NCI-H1048 (cell line): ENCODE measurements at places on chromosomes 13 and 19.

DNA sequence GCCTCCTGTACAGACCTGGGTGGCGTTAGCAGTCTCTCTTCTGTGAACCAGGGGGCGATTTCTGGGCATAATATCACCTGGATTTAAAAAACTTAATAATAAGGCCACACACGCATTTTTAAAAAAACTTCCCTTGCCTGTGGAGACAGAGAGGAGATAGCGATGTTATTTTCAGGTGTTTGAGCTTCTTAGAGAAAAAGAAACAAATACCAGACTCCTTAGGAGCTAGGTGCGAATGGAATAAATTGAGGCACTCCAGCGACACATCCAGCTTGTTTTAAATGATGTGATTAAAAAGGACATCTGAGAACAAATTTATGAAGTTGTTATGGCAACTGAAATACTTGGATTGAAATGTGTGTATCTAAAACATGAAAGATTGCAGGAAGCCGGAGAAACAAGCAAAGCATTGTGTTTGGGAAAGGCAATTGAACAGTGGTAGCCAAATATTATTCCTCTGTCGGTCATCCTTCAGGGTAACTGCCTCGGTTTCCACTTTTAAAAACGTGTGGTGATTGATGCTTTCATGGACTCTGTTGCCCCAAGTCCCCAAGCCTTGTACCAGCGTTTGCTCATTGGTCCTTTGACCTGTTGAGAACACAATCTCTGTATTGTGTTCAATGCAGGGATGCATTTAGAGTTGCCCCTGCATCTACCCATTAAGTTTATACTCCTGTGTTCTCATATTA, 158.7 kb downstream of the TM9SF2 start:
- DNase-seq, result no peak

- DNase-seq, result no peak
Observed at GRCh38 chr19:10748927-10749434, 31.1 kb downstream of the DNM2 start.

DNA sequence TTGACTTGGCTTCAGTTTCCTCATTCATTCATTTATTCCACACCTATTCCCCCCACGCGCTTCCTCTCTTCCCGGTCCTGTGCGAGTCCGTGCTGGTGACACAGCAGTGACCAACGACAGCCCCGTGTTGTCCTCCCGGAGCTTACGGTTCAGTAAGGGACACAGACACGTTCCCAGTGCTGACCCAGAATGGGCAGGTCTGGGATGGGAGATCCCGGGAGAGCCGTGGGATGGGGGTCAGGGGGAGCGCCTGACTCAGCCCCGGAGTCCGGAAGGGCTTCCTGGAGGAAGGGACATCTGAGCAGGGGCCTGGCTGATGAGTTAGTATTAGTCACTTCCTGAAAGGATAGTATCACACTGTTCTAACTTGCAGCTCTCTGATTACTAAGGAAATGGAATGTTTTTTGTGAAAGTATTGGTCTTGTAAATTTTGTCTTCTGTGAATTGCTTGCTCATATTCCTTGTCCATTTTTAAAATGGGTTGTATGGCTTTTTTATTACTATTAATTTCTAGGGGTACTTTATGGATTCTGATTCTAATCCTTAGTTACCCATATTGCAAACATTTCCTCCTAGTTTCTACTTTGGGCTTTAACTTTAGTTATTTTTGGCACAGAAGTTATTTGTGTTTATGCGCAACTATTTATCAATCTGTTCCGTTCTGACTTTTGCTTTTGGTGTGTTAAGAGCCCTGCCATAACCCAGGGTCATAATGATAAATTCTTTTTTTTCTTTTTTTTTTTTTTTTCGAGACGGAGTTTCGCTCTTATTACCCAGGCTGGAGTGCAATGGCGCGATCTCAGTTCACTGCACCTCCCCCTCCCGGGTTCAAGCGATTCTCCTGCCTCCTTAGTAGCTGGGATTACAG, 708 bp upstream of the ERCC1 start:
- no peak for DNase-seq

DNA sequence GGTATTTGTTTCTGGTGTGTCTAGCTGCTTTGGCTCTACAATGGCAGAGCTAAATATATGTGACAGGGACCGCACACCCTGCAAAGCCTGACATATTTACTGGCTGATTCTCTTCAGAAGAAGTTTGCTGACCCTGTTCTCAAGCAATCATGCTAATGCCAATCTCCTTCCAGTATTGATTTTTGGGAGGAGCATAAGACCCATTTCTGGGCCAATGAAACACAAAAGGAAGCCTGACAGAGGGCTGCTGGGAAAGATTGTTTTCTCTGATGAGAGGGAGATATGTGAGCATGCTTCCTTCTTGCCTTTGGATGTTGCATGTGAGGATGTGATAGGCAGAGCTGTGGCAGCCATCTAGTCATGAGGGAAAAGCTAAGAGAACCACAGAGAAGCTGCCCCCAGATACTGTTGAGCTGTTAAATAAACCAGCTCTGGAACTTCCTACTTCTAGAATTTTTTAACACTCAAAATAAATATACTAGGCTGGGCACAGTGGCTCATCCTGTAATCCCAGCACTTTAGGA, 31.4 kb upstream of the TPTE2 start:
- no peak for DNase-seq

DNA sequence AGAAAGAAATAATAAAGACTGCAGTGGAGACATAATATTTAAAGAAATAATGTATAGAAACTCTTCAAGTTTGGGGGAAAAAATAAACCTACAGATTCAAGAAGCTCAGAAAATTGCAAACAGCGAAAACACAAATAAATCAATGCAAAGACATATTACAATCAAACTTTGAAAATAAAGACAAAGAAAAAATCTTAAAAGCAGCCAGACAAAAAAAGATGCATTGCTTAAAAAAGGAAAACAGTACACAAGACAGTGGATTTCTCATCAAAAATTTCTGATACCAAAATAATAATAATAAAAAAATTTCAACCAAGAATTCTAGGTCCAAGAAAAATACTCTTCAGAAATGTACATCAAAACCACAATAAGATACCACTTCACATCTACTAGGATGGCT, 681.0 kb downstream of the UQCRFS1 start:
- DNase-seq, result no peak

- DNase-seq, result no peak
Observed at GRCh38 chr13:43573802-43574514, 212.8 kb downstream of the ENOX1 start.

- DNase-seq, result no peak
Observed at GRCh38 chr19:55193481-55193880, 13.4 kb upstream of the SYT5 start.

- no peak for DNase-seq
Observed at GRCh38 chr19:41696402-41697197, 8.5 kb upstream of the CEACAM7 start.

DNA sequence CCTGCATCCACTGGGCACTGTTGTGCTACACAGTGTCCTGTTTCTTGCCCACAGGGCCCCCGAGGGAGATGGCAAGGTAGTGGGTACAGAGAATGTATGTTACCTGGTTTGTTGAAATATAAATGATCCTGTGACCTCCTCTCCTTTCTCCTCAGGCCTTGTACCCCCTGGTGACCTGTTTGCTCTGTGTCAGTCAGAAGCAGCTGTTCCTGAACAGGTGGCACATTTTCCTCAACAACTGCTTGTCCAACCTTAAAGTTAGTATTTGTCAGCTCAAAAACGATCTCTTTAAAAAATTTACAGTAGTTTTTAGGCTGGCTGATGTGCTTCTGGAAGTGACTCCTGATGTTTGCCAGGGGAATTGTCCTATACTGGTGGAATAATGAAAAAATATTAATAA, 105.1 kb downstream of the FRY start:
- no peak for DNase-seq

DNA sequence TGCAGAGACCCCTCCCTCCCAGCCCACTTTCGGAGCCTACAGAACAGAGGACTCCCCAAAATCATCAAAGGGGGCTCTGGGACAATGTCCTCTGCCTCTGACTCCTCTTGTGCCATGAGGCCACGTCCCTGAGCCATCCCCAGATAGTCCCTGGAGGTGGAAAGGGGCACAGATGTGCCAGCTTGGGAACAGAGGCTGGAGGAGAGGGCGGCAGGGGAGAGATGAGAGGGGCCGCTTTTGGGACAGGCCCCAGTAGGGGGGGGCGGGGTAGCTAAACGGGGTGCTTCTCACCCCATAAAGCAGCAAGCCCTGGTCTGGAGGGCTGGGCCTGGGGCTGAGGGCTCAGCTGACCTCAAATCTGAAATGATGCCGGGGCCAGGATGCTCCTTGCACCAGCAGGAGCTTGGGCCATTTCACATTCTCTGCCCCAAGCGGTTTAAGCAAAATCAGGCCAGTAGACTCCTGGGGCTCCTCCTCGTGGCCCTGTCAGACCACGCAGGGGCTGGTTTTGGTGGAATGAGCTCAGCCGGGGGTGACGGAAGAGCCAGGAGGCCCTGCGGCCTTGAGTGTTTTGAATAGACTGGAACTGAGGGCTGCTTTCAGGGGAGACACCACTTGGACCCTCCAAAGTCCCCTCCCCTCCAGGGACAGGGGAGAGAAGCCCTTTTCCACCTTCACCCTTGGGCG, 27.1 kb downstream of the ONECUT3 start:
- DNase-seq, result no peak

DNA sequence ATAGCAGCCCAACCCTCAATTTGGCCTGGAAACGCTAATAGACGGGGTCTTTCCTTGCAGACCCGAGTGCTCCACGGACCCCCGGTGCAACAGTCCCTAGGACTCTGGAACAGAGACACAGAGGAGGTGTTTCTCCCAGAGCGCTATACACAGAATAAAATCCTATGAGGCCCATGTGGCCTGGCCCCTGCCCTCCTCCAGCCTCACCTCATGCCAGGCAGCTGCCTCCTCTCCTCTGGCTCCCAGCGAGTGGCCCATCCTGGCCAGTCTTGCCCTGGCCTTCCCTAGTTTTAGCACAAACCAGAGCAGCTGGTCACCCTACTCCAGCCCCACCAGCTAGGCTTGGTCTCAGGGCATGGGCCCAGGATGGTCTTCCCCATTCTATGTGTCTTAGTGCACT, 20.3 kb downstream of the POP4 start:
- no peak for DNase-seq

DNA sequence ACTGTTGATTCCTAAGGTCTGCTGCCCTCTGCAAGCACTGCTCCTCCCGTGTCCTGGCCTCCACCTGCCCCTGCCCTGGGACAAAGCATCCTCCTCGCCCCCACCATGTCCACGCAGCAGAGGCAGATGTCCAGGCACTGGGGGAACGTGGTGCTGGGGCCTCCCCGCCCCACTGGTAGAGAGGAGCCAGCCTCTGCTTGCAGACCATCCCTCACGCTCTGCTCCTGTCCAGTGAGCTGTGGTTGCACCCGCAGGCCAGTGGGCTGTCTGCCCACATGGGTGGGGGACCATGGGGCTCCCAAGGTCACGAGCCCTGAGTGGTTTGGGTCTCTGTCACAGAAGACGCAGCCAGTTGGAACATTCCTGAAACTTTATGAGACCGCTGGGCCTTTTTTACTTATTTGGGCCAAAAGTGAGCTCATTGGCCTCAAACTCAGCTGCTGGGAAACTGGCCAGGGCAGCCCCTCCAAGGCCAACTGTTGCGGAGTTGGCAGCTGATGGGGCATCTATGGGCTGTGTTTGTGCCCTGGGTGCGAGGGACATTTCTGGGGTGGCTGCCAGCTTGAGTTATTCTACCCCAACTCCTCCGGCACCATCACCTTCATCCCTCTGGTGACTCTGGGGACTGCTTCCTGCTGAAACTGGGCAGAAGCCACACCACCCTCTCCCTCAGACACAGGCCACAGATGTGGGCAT, 64.8 kb upstream of the F7 start:
- no peak for DNase-seq

DNA sequence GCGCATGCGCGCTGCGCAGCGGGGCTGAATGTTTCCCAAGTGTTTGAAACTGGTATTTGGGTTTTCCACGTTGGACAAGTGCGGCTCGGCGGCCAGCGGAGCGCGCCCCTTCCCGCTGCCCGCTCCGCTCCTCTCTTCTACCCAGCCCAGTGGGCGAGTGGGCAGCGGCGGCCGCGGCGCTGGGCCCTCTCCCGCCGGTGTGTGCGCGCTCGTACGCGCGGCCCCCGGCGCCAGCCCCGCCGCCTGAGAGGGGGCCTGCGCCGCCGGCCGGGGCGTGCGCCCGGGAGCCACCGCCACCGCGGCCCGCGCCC, at the start of gene ING1:
ING1 (plus strand) TSS at position 59 of the 311 bp plus-strand sequence. CDS start 450 bp downstream, outside the sequence.
- DNase-seq, result no peak

DNA sequence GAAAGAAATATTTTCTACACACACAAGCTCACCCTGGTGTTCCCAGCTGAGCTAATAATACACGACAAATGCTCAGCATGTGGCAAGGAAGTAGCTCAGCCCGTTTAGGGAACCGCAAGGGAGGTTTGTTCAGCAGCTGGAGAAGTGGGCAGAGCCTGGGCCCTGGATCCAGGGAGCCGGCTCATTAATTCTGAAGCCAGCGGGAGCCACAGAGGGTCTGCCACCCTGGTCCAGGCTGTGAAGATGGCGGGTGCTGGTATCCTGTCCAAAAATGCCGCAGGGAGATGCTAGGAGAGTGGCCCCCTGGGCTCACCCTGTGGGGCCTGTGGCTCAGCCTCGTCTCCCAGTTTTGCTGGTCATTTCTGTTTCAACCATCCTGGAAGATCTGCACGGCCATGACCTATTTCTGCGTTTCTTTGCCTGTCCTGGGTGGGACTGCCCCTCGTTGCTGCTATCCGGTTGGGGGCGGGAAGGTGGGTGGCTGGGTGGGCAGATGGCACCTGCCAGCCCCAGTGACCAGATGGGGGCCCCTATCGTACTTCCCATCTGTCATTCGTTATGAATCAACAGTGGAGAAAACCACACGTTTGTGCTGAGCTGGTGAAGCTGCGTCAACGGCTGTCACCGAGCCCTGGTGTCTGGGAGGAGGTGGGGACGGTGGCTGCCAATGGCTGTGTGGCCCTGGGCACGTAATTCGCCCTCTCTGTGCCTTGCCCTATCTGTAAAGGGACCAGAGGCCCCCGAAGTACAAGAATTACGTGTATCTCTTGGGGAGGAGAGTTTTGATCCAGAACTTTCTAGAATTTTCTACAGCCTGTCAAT, 2.7 kb upstream of the GNA15 start:
- no peak for DNase-seq

DNA sequence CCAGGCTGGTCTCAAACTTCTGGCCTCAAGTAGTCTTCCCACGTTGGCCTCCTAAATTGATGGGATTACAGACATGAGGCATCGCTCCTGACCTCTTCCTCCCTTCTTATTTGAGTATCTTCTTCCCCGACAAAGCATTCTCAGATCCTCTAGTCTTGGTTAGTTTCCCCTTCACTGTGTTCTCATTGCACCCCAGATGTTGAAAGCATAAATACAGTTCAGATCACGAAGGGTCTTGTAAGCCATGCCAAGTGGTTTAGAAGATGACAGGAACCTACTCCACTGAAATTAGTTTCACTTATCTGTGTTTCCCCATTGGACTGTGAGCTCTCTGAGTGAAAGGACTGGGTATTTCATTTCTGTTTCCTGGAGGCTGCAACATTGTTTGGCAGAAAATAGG, 100.7 kb downstream of the DGKH start:
- no peak for DNase-seq
